ENCODE measurements at places on chromosomes 11 and 22.
A peak's percentile ranks its signal among the peaks of the same experiment; 100 is the strongest.

- peak; percentile 11 for DNase-seq
These were observed 13.4 kb upstream of the ST14 start for GRCh38 chr11:130145975-130146776.

GRCh38 chr11:100303897-100304296, 383.2 kb upstream of the ARHGAP42 start:
- DNase-seq: no peak

GRCh38 chr11:124168796-124169195, 14.3 kb upstream of the OR10D3 start:
- DNase-seq: no peak

GRCh38 chr11:18312663-18313420, 9.1 kb downstream of the HPS5 start:
- DNase-seq: peak; percentile 79

DNA sequence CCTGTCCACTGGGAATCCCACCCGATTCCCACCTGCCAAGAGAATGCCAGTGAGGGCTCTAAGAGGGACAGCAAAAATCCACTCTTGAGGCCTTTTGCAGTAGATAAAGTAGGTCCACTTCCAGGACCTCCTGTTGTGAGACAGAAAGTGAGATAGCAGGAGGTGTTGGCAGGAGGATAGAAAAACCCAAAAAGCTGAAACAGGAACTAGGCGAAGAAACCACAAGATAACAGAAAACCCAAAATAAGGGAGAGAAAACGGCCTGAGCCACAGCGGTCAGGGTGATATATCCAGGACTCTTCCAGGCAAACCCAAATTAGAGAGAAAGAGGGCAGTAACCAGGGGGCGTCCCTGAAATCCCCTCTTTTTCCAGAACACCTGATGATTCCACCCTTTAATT, 79.7 kb upstream of the LINC01488 start:
- no peak for DNase-seq

- DNase-seq: no peak
These were observed 704.3 kb downstream of the DLG2 start for GRCh38 chr11:84922836-84923235.

DNA sequence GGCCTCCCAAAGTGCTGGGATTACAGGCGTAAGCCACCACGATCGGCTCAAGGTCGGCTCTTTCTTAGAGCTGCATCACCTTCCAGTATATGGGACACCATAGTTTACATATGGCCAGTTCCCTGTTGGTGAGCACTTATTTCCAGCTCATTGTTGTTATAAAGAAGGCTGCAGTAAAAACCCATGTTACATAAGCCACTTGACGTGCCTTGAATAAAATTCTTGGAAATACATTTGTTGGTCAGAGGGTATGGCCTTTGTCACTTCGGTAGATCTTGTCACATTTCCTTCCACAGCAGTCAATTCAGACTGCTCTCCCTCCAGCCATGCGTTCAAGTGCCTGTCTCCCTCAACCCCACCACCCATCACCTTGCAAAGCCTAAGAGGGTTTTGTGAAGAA, 92.9 kb downstream of the PRR5L start:
- no peak for DNase-seq

Measured in fibroblast of skin of right biceps (primary cell).